RPMI8226 (cell line): ENCODE measurements at places on chromosomes 4 and X.
A peak's percentile ranks its signal among the peaks of the same experiment; 100 is the strongest.

- DNase-seq, result no peak
These were observed 146.5 kb upstream of the PCDH18 start for GRCh38 chr4:137678796-137679195.

DNA sequence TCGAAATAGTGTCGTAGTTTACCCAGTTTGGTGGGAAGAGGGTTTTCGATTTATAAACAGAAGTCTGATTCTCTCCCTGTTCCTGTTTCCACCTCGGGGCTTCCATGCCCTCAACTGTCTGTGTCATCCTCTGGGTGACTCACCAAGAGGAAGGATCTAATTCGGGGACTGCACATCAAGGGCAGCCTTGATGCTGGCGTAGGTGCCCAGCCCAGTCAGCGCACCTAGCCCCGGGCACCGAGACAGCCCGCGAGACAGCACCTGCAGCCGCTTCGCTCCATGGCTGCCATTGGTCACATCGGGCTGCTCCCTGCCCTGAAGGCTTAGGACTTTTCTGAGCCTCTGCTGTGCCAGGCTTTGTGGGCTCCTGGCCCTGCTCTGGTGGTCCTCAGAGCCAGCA lies 7.7 kb downstream of the ABCD1 start:
- no peak for DNase-seq

DNA sequence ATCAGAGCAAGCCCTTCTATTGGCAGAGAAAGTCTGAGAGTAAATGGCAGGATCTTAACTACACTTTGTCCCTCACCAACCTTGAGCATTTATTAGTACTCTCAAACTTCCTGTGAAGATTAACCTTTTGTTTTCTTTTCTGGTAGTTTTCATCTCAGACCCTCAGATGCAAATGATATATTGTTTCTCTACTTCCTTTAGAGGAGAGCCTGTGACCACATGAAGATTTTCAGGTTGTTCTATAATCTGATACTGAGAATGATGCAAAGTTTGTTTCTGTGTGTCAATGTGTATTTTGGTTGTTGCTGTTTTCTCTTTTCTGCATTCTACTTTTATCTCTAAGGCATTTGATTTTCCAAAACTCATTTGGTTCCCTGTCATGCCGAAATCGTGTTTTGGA lies 165.8 kb upstream of the CYSLTR1 start:
- DNase-seq, result no peak

GRCh38 chrX:65034668-65035445 lies 58.6 kb upstream of the ZC4H2 start:
- peak; percentile 78 for DNase-seq

GRCh38 chrX:11881485-11882170 lies 123.6 kb downstream of the MSL3 start:
- no peak for DNase-seq

DNA sequence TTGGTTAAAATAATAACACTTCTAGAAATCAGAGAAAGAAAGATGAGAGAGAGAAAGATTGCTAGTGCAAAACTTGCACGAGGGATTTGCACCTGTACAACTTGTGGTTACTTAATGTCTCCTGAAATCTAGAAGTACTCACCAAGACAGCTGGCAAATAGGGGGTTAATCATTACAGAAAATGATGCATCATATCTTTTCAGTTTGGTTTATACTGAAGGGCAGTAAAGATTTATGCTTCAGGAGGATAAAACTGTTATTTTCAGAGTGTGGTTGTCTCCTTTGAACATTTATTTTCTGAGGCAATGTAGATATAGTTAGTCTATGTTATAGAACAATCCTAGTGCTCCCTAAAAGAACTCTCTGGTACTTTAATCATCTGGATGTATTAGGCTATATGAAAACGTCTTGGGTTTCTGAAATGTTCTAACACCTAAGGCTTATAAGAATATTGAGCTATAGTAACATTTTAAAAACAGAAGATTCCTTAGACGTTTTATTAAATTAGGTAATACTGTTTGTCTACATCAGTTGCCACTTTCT lies 13.3 kb downstream of the ATOH1 start:
- DNase-seq, result no peak

GRCh38 chrX:39507617-39508299 lies 590.0 kb downstream of the BCOR start:
- DNase-seq, result no peak
